ENCODE measurements at places on chromosomes 1 and 21.

GRCh38 chr1:32701951-32702598, 495 bp downstream of the SYNC start:
- no peak for DNase-seq

GRCh38 chr1:87240661-87241285, 87.9 kb upstream of the LMO4 start:
- DNase-seq: no peak

- no peak for DNase-seq
These were observed 60.0 kb downstream of the TCP10L start for GRCh38 chr21:32525282-32525681.

- DNase-seq: no peak
These were observed 299.6 kb downstream of the LMX1A start for GRCh38 chr1:165056914-165057313.

GRCh38 chr1:232510367-232511110, 119.4 kb downstream of the SIPA1L2 start:
- no peak for DNase-seq

DNA sequence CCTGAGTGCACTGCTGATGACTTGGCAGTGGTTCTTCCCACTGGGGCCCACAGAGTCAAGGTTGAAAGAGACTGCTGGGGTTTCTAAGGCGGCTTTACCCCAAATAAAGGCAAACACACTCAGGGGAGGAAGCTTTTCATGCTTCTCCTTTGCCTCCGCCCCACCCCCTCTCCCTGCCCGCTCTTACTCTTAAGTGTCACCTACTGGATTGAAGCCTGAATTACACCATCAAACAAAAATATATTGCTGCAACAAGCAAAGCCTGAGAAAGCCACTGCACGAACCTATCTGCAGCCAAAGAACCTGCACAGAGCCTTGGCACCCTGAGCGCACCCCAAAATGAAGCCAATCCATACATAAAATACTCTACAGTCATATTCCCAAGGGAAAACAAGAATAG, 63.1 kb downstream of the PTGFR start:
- DNase-seq: no peak

GRCh38 chr1:29828526-29829447, 592.5 kb downstream of the PTPRU start:
- DNase-seq: no peak

- no peak for DNase-seq
These were observed 2.4 kb upstream of the TARS2 start for GRCh38 chr1:150484861-150485260.

GRCh38 chr21:45313015-45313414, 25.3 kb upstream of the POFUT2 start:
- no peak for DNase-seq

GRCh38 chr1:22176258-22176657, 33.4 kb upstream of the WNT4 start:
- no peak for DNase-seq

DNA sequence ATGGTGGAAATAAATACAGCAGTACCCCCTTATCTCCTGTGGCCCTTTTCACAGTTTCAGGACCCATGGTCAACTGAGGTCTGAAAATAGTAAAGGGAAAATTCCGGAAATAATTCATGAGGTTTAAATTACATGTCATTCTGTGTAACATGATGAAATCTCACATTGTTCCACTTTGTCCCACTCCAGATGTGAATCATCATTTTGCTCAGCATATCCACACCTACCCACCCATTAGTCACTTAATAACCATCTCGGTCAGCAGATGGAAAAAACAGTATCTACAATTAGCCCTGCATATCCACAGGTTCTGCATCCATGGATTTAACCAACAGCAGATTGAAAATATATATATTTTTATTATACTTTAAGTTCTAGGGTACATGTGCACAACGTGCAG, 86.9 kb upstream of the GORAB start:
- no peak for DNase-seq

DNA sequence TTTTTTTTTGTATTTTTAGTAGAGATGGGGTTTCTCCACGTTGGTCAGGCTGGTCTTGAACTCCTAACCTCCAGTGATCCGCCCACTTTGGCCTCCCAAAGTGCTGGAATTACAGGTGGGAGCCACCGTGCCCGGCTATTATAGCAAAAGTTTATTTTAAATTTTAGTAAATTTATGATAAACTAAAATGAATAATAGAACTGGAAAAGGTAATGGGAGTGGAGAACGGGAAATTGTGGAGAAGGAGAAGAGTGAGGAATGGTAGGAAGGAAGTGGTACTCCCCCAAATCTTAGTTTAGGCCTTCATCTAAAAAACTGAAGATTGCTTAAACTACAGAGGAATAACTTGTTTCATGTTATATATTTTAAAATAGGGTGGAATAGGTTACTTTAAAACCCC, 7.6 kb upstream of the PI4KB start:
- DNase-seq: no peak

DNA sequence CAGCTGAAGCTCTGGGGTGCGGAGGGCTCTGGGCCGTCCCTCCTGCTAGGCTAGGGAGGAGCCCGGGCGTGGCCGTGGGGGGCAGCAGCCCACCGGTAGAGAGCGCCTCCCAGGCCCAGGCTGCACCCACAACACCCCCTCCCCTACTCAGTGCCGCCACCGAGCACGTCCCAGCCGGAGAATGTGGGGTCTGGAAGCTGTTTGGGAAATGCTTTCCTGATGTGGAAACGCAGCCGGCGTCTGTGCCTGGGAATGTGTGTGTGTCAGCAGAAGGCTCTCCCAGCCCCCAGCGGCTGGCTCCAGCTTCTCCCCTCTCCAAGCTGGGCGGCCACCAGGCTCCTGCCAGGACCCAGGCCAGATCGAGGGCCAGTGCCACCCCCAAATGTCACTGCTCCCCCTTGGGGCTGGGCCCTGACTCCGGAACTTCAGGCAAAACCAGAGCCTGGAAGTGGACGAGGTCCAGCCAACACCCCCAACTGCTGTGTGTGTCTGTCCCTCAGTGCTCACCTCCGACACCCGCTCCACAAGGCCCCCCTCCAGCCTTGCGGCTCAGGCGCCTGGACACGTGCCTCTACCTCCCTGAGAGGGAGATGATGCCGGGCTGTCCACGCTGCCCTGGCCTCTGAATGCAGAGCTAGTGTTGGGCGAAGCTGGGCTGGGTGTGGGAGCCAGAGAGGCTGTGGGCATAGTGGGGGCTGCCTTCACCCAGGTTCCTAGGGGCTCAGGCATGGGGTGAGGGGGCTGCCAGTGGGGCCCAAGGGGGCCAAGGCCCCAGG, 74.7 kb downstream of the MEGF6 start:
- DNase-seq: no peak

- DNase-seq: no peak
These were observed 27.6 kb downstream of the SNX27 start for GRCh38 chr1:151639466-151639865.

DNA sequence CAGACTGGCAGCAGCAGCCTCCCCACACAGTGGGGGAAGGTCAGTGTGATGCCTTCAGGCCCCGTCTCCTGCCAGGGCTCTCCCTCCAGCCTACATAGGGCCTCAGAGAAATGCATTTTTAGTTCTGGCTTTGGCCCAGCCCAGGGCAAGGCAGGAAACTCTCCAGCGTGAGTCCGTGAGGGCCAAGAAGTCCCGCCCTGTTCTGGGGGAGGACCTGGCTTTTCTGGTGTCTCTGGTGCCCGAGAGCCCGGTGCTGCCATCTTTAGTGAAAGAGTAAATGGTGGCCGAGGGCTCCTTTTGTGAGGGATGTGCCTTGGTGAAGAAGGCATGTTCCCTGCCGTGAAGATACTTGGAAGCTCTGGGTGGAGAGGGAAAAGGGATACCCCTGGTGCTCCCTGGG, 14.8 kb upstream of the DIP2A start:
- DNase-seq: no peak

DNA sequence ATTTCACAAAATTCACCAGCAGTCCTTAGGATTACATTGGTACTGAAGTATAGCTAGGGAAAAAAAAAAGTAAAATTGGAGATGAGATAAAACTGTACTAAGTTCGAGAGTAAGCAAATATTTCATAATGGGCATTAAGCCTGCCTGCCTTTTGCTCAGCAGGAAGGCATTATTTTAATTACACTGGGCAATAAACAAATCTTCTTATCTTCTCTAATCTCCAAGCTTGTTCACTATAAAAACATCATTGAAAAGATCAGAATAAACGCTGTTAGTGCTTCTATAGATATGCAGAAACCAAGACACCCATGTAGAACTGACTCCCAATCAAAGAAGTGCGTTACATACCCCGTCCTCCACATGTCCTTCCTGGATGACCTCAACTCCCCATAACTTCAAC, 174.2 kb upstream of the CHODL start:
- no peak for DNase-seq

- no peak for DNase-seq
These were observed 25.4 kb downstream of the CHD5 start for GRCh38 chr1:6154525-6155319.

DNA sequence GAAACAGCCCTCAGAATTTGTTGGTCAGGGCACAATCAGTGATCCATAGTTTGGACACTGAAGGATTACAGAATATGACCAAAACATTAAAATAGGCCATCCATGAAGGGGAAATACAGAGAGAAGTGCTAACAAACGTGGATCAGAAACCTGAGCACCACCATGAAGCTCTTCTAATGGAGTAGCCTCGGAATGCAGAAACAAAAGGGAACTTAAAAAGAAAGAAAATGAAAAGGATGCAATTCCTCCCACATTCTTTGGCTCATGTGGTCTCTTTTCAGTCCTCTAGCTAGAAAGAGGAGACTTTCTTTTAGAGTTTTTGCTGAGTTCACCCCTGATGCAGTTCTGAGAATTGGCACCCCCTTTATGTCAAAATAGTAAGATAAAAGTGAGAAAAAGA, 989.8 kb upstream of the B3GALT2 start:
- DNase-seq: no peak

DNA sequence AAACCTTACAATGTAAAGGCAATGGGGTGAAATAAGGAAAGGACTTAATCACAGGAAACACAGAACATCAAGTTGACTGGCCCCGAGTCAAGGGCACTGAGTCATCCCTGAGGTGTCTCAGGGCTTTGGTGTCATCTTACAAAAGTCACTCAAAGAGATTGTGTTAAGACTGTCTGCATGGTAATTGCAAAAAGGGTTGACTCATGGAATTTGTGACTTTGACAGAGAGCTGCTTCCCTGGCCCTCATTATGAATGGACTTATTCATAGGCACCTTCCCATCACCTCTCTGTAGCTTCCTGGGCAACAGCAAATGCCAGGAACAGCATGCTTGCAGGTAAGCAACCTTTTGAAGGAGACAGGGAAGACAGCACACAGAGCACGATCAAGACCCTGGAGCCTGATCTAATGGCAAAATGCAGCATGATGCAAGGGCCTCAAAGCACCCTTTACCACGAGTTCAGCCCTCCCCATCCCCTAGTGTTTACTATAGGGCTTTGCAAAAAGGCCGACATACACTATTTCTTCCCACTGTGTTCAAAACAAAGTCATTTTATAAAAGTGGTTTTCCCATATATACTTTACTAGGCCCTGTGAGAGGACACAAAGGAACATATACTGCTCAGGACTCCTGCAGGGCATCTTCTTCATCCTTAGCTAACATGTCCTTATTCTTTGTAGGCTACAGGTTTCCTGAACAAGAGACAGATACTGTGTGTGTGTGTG, 17.1 kb downstream of the ZP4 start:
- DNase-seq: no peak

DNA sequence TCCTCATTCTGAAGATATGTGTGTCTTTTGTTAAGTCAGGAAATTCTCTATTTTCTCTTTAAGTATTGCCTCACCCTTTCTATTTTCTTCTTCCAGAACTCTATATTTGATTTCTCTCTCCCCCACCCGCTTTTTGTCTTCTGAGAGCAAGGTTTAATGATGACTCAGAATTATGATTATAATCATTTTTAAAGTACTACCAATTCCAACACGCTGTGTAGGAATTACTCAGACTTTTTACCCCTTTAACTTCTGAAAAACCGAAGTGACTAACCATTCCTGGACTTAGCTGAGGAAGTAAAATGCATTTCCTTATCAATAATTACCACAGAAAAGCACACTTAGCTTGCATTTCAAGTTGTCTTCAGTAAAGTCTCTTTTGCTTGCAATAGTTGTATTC, 20.8 kb upstream of the SCYL3 start:
- no peak for DNase-seq

GRCh38 chr1:26285366-26286063, 5.6 kb downstream of the SH3BGRL3 start:
- DNase-seq: no peak

- no peak for DNase-seq
These were observed 389.7 kb downstream of the NCAM2 start for GRCh38 chr21:21387916-21388315.

- no peak for DNase-seq
These were observed 12.2 kb upstream of the NEK2 start for GRCh38 chr1:211687462-211688215.

GRCh38 chr1:53131590-53131938, 10.9 kb downstream of the SLC1A7 start:
- no peak for DNase-seq

DNA sequence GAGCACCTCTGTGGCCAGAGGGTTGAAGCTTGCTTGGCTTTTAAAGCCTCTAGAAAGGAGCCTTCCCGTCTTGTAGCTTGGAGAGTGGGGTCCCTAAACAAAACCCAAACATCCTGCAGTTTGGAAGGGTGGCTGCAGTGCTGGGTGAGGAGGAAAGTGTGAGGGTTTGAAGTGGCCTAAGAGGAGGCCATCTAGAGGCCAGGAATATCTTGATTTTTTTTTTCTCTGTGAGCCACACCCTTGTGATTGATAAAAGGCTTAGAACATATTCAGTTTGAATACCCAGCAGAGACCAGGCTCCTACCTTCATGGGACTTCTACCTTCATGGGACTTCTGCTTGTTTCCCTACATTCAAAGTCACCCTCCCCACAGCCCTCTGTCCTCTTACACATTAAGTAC, 37.3 kb upstream of the PIGV start:
- no peak for DNase-seq

DNA sequence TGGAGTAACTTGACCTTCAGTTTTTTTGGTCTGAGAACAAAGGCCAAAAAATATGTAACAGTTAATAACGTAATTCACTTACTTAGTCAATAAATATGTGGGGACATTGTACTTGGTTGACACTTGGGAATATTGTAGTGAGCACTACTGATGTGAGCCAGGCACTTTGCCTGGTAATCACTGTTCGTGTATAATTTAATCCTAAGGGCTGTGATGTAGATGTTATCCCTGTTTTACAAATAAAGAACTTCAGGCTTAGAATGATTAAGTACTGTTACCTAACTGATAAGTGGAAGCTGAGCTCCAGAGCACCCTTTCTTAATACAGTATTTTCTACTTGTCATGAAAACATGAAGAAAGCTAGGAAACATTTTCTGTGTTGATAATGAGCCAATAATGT, 28.0 kb downstream of the PTBP2 start:
- DNase-seq: no peak

DNA sequence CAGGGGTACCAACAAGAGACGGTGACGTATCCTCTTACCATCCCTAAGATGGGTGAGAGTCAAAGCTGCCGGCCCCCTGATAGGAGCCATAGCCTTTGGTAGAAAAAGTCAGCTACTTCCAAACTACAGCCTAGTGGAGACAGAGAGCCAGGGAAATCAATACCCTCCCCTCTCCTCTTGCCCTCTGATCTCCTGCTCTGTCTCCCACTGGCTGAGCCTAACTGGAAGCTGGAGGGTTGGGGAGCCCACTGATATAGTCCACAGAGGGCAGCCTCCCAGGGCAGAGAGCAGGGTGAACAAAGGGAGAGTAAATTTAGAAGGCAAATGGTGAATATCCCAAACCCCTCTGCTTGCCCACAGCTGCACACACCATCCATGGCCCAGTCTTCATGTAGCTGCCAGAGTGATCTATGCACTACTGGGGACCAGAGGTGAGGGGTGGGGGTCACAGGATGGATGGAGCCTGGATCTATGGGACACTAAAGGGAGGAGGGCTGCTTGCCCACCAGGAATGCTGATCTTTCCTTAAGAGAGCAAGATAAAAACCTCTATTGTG, 80.0 kb downstream of the DHRS3 start:
- DNase-seq: no peak

- DNase-seq: no peak
These were observed 36.0 kb downstream of the FAM177B start for GRCh38 chr1:222772996-222773379.
